ENCODE measurements at places on chromosomes 1 and 21. TPM values are rescaled to one million over a fixed set of nuclear protein-coding genes. Genes with fewer than 3 reads are reported as not detected.
A peak's percentile ranks its signal among the peaks of the same experiment; 100 is the strongest.

COPA gene
- 142 TPM for total RNA-seq

SH2D1B gene
- total RNA-seq = 0.04 TPM

DNA sequence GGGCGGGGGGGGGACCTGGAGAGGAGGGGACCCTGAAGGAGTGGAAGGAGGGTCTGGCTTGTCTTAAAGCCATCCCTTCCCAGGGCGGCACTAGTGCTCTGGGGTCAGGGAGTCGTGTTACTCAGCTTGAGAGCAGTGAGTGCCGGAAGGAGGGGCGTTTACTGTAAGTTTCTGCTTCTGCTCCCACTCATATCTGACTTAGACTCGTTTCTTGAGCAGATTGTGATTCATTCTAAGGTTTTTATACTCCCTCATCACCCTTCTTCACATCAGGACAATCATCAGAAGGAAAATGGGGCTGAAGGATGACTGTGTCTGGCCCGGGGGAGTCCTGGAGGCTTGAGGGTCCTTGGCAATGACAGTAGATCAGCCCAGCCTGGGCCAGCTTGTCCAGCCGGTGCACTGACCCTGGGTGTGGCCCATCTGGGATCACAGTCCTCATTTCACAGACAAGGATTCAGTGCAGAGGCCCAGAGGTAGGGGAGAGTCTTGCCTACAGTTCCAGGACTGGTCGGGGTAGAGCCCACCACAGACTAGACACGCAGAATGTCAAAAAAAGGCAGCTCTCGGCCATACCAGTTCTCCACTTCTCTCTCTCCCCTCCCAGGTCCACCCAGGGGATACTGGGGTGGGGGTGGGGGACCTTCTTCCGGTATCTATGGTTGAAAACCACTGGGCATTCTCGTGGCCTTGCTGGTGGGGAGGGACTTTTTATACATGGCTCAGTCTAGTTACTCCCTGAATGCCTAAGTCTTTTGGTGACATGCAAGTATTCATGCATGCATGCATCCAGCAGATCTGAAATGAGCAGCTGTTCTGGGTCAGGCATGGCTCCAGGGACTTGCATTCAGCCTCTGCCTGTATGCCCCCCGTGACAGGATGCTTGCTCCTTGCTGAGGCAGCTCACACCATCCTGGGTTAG lies 5.1 kb downstream of the TNFRSF8 start:
- no peaks in the 10 kb centered on the region for H3K36me3 ChIP-seq
- no peak for DNase-seq
- H3K27me3 ChIP-seq = peaks cover 21% of the 10 kb centered on the region
- no peak overlapping the region for H3K27ac ChIP-seq
- H3K4me3 ChIP-seq = no peak overlapping the region

- DNase-seq = peak; percentile 60
- H3K4me3 ChIP-seq = no peak overlapping the region
- peaks cover 35% of the 10 kb centered on the region for H3K4me1 ChIP-seq
- no peaks in the 10 kb centered on the region for H3K27me3 ChIP-seq
- H3K36me3 ChIP-seq = no peaks in the 10 kb centered on the region
Observed at GRCh38 chr1:177315261-177315660, 144.5 kb downstream of the BRINP2 start.

PPCS gene
- 45.6 TPM for total RNA-seq

DNA sequence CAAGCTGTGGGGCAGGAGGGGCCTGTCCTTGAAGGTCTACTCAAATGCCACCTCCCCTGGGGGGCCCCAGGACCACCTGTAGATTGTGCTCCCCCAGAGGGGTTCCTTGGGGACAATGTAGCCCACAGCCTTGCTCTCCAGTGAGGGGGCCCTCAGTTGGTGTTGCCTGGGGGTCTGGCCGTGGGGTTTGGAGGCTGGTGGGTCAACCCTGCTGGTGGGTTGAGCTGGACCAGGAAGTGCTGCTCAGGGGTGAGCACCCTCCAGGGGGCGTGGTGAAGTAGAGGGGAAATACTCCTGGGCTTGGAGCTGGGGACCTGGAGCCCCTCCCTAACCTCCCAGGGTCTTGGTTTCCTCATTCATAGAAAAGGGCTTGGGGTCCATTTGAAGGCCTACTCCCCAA lies 143.6 kb upstream of the WNT4 start:
- H3K4me1 ChIP-seq = peaks cover 4% of the 10 kb centered on the region
- no peaks in the 10 kb centered on the region for H3K27me3 ChIP-seq
- H3K27ac ChIP-seq = no peak overlapping the region
- DNase-seq = no peak
- H3K4me3 ChIP-seq = no peak overlapping the region

GRCh38 chr1:151653397-151653796 lies 41.5 kb downstream of the SNX27 start:
- H3K27ac ChIP-seq = no peak overlapping the region
- H3K36me3 ChIP-seq = no peaks in the 10 kb centered on the region

LCE3D gene
- not detected for total RNA-seq

DNA sequence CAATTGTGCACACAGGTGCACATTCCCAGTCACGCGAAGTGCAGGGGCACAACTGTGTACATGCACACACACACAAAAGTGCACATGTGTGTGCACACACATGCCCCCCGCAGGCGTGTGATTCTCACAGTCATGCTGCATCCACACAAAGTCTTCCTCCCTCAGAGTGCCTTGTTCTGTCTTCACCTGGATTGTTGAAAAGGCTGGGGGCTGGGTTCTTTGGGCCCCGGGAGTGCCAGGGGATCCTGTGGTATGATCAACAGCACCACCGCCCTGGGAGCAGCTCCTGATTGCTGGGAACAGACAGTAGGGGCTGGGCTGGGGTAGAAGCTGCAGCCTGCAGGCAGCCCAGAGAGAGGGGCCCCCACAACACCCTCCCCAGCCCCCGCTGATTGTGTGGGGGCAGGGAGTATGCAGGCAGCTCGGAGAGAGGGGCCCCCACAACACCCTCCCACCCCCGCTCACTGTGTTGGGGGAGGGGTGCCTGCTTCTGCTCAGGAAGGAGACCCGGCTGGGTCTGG lies 3.4 kb downstream of the COL18A1 start:
- peak overlapping the region; percentile 35 for H3K4me3 ChIP-seq
- no peaks in the 10 kb centered on the region for H3K36me3 ChIP-seq
- no peak for DNase-seq
- no peaks in the 10 kb centered on the region for H3K27me3 ChIP-seq
- H3K4me1 ChIP-seq = peaks cover 40% of the 10 kb centered on the region
- no peak overlapping the region for H3K27ac ChIP-seq

DNA sequence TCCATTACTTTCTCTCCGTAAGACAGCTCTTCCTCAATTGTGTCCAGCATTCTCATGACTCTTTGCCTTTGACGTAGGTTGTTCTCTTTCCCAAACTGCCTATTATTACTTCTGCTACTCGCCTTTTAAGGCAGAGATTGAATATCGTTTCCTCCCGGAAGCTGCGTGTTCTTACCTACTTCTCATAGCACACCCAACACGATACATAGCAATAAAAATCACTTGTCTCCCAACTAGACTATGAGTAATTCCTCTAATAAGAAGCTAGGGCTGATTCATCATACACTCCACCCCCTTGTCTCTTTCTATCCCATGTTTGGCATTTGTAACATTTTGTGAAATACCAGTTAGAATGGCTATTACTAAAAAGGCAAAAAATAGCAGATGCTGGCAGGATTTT lies 55.8 kb upstream of the SGIP1 start:
- no peaks in the 10 kb centered on the region for H3K36me3 ChIP-seq
- 0 out of 2 replicates have a peak, but pooled peaks cover 2% of the 10 kb centered on the region for H3K27me3 ChIP-seq
- peaks cover 15% of the 10 kb centered on the region for H3K4me1 ChIP-seq

Measured in PC-3 (cell line).